Progenitor cell of endocrine pancreas (in vitro differentiated cells): ENCODE measurements at places on chromosomes 2 and 18. TPM values are rescaled to one million over a fixed set of nuclear protein-coding genes. Genes with fewer than 3 reads are reported as not detected.

GRCh38 chr2:18047213-18047611 is 168.7 kb downstream of the KCNS3 start:
- DNase-seq: no peak
- no peak overlapping the region for H3K4me3 ChIP-seq
- peaks cover 2% of the 10 kb centered on the region for H3K27me3 ChIP-seq
- no peak overlapping the region for H3K27ac ChIP-seq

- no peak overlapping the region for H3K27ac ChIP-seq
- no peak overlapping the region for H3K4me3 ChIP-seq
- H3K4me1 ChIP-seq: peaks cover 3% of the 10 kb centered on the region
- DNase-seq: no peak
Observed at GRCh38 chr2:182069908-182070307, 84.3 kb downstream of the PPP1R1C start.

- no peak for DNase-seq
- H3K4me3 ChIP-seq: no peak overlapping the region
- H3K4me1 ChIP-seq: no peaks in the 10 kb centered on the region
- no peak overlapping the region for H3K27ac ChIP-seq
- H3K36me3 ChIP-seq: no peaks in the 10 kb centered on the region
Observed at GRCh38 chr18:59029663-59030429, 109.8 kb upstream of the SEC11C start.

DNA sequence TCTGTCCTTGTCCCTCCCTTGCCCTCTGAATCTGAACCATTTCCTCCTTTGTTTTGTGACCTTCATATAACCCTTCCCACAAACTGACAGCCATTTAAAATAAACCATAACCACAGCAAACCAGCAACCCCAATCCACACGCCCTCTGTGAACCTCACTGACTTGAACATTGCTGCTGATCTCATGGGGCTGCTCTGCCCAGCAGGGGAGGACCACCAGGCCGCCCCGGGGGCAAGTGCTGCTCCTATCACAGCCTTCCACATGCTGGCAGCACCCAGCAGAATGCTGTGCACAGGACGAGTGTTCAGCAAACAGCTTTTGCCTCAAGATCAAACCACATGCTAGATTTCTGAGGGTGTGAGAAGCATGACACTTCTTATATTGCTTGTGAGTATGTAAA is 73.9 kb upstream of the UXS1 start:
- H3K27ac ChIP-seq: no peak overlapping the region
- no peak overlapping the region for H3K4me3 ChIP-seq
- H3K27me3 ChIP-seq: no peaks in the 10 kb centered on the region
- no peaks in the 10 kb centered on the region for H3K36me3 ChIP-seq
- DNase-seq: no peak

DNA sequence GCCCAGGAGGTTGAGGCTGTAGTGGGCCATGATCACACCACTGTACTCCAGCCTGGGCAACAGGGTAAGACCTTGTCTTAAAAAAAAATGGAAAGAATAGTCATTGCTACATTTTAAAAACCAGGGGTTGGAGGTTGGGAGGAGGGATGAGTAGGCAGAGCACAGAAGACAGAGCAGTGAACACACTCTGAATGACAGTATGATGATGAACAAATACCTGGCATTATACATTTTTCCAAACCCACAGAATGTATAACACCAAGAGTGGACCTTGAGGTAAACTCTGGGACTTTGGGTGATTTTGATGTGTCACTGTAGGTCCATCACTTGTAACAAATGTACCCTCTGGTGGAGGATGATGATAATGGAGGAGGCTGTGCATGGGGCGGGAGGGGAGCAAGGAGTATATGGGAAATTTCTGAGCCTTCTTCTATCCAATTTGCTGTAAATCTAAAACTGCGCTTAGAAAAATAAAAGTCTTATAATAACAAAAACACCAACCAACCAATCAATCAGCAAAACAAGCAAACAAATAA is 111.4 kb upstream of the PGAP1 start:
- no peaks in the 10 kb centered on the region for H3K36me3 ChIP-seq
- no peaks in the 10 kb centered on the region for H3K27me3 ChIP-seq
- peaks cover 13% of the 10 kb centered on the region for H3K4me1 ChIP-seq
- H3K27ac ChIP-seq: no peak overlapping the region
- no peak overlapping the region for H3K4me3 ChIP-seq
- DNase-seq: no peak

DNA sequence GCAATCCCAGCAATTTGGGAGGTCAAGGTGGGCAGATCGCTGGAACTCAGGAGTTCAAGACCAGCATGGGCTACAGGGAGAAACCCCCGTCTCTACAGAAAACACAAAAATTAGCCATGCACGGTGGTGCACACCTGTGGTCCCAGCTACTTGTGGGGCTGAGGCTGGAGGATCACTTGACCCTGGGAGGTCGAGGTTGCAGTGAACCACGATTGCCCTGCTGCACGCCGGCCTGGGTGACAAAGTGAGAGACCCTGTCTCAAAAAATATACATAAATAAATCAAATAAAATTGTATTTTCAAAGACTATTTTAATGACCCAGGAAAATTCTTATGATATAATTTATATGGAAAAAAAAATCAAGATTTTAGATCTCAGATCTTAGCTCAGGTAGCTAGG is 191.5 kb downstream of the ZFP36L2 start:
- H3K27me3 ChIP-seq: peaks cover 2% of the 10 kb centered on the region
- no peak overlapping the region for H3K27ac ChIP-seq

DNA sequence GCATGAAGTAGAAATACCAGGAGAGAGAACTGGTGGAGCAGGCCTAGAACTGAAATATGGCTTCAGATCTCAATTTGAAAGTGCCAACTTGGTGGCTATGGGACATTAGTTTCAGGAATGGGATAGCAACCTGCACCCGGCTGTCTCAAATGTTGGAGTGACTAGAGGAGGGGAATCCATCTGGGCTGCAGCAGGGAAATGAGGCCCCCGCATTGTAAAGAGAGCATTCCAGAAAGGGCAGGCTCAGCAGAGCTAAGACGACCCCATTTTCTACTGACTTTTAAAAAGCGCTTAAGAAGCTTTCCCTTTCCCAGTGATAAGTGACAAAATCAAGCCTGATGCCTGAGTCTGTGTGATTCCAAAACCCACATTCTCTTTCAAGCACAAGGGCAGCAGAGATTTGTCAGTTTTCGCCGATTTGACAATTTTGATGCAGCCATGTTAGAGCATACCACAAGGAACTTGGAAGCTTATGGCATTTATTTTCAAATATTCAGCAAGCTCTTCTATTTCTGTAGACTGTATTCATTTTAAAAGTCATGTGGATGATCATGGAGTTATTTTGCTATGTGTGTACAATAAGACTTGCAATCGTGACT is 119.8 kb upstream of the ARHGAP28 start:
- peaks cover 1% of the 10 kb centered on the region for H3K36me3 ChIP-seq
- H3K4me1 ChIP-seq: peaks cover 24% of the 10 kb centered on the region
- H3K4me3 ChIP-seq: no peak overlapping the region
- no peak overlapping the region for H3K27ac ChIP-seq
- no peak for DNase-seq

DNA sequence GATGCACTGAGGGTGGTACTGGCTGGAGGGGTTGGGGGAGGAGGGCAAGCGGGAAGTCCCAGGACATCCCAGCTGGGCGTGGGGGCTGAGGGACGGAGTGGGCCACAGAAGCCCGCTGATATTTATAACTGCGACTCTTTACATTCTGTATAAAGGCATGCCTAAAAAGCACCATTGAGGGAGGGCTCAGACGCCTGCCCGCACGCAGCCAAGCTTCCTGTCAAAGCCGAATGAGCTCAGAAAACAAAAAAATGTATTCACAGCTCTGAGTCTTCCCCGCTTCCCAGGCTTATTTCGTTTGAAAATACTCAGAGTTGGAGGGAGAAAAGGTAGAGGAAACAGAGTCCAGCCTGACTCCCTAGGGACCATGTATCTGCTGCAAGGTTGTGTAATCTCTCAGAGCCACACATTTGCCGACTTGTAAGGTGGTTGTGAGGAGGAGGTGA is 170.1 kb upstream of the HAAO start:
- no peaks in the 10 kb centered on the region for H3K27me3 ChIP-seq
- H3K4me1 ChIP-seq: peaks cover 39% of the 10 kb centered on the region
- no peak overlapping the region for H3K27ac ChIP-seq
- no peaks in the 10 kb centered on the region for H3K36me3 ChIP-seq
- H3K4me3 ChIP-seq: no peak overlapping the region

DNA sequence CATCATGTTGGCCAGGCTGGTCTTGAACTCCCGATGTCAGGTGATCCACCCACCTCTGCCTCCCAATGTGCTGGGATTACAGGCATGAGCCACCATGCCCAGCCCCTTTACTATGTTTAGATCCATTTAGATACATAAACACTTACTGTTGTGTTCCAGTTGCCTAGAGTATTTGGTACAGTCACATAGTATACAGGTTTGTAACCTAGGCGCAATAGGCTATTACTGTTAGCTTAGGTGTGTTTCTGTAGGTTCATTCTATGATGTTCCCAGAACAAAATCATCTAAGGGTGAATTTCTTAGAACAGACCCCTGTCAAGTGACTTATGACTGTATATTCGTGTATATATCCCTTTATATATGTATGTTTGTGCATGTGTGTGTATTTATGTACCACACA is 61.8 kb downstream of the MYCN start:
- no peaks in the 10 kb centered on the region for H3K4me1 ChIP-seq
- no peaks in the 10 kb centered on the region for H3K36me3 ChIP-seq
- H3K27me3 ChIP-seq: peaks cover 18% of the 10 kb centered on the region

DNA sequence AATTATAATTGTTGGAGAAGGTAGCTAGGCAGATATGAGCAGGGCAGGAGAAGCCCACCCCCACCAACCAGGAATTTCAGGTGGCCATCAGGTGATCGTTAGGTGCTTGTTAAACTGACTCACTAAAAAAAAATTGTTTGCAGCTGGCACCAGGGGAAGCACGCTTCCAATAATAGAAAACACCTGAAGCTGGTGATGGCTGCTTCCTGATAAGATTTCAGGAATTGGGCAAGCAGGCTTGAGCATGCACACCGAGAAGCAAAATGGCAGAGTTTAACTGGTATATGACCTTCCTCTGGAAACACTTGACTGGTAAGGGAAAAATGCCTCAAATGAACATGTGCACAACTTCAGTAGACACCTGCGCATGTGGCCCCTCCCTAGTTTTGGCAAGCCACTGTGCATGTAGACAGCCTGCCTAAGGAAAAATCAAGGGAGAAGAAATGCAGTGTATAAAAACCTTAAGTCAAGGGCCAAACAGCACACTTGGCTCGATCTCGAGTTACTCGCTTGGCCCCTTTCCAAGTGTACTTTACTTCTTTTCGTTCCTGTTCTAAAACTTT is 292.8 kb downstream of the CCDC85A start:
- no peaks in the 10 kb centered on the region for H3K27me3 ChIP-seq
- DNase-seq: no peak
- H3K4me3 ChIP-seq: no peak overlapping the region
- no peaks in the 10 kb centered on the region for H3K36me3 ChIP-seq
- H3K27ac ChIP-seq: peak overlapping the region; percentile 54
- H3K4me1 ChIP-seq: peaks cover 6% of the 10 kb centered on the region

- H3K27me3 ChIP-seq: no peaks in the 10 kb centered on the region
- H3K4me3 ChIP-seq: no peak overlapping the region
- no peak overlapping the region for H3K27ac ChIP-seq
- H3K36me3 ChIP-seq: no peaks in the 10 kb centered on the region
- no peaks in the 10 kb centered on the region for H3K4me1 ChIP-seq
Observed at GRCh38 chr2:159109517-159109916, 141.1 kb downstream of the TANC1 start.

- H3K27me3 ChIP-seq: no peaks in the 10 kb centered on the region
- H3K4me1 ChIP-seq: peaks cover 15% of the 10 kb centered on the region
- peaks cover 4% of the 10 kb centered on the region for H3K36me3 ChIP-seq
- no peak for DNase-seq
Observed at GRCh38 chr18:57585855-57586250, 649 bp downstream of the FECH start.

GRCh38 chr2:119683074-119683712 is 4.2 kb downstream of the TMEM177 start:
- no peak for DNase-seq
- H3K36me3 ChIP-seq: peaks cover 5% of the 10 kb centered on the region
- no peaks in the 10 kb centered on the region for H3K27me3 ChIP-seq
- peaks cover 10% of the 10 kb centered on the region for H3K4me1 ChIP-seq
- no peak overlapping the region for H3K27ac ChIP-seq

DNA sequence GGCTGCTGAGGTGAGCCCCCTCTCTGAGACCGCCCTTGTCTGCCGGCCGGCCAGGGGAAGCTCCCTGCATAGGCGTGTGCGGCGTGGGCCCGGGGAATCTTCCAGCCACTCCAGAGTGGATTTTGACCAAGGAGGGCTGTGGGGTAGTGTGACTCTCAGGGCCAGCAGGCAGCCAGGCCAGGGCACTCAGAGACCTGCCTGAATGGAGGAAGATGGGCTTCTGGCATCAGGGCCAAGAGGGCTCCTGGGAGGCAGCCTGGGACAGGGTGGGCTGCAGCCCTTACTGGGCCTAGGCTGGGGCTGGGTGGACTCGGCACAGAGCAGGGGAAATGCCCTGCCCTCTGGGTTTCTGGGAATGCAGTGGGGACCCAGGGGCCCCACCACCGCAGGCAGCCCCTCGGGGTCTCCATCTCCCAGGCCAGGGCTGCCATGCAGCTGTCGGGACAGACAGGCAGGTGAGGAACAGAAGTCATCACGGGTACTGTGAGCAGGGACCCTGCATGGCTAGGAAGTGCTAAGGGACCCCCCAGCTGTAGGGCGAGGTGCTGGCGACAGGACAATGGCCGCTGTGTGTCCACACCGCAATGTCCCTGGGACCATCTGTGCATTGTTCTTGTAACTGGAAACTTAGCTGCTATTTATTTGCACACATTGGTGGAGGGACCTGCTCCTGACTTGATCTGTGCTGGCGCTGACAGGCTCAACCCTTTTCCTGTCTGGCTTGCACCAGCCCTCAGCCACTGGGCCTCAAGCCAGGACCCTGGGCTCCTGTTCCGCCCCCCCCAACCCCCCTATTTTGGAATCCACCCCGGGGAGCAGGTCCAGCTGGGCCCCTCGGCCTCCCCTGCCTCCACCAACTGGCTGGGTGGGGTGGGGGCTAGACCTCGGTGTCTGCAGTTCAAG is 4.1 kb downstream of the PDCD1 start:
- DNase-seq: no peak
- H3K4me3 ChIP-seq: no peak overlapping the region
- H3K27ac ChIP-seq: no peak overlapping the region

- no peak for DNase-seq
- H3K27ac ChIP-seq: no peak overlapping the region
- peaks cover 6% of the 10 kb centered on the region for H3K27me3 ChIP-seq
- H3K4me3 ChIP-seq: no peak overlapping the region
Observed at GRCh38 chr2:55156326-55156725, 75.8 kb downstream of the CLHC1 start.

GRCh38 chr2:26556309-26557243 is 78.7 kb upstream of the OTOF start:
- no peak for DNase-seq
- no peak overlapping the region for H3K27ac ChIP-seq
- peaks cover 34% of the 10 kb centered on the region for H3K27me3 ChIP-seq
- no peak overlapping the region for H3K4me3 ChIP-seq
- H3K36me3 ChIP-seq: no peaks in the 10 kb centered on the region

GRCh38 chr2:106892048-106892447 is 6.1 kb upstream of the ST6GAL2 start:
- no peak overlapping the region for H3K4me3 ChIP-seq
- H3K27me3 ChIP-seq: peaks cover 25% of the 10 kb centered on the region
- no peak for DNase-seq
- no peaks in the 10 kb centered on the region for H3K36me3 ChIP-seq
- no peak overlapping the region for H3K27ac ChIP-seq
- H3K4me1 ChIP-seq: peaks cover 2% of the 10 kb centered on the region

RAB27B gene
- 13.4 and 15.4 TPM in 2 replicates for total RNA-seq

BOLL gene
- 0.22 and 0.51 TPM in 2 replicates for total RNA-seq

LYPD1 gene
- total RNA-seq: 7.1 and 13.8 TPM in 2 replicates

FOXD4L1 gene
- total RNA-seq: 0.20 and 0.48 TPM in 2 replicates

OR6B2 gene
- not detected in 2 replicates for total RNA-seq

CABYR gene
- total RNA-seq: 8.0 and 10.5 TPM in 2 replicates

MAL gene
- total RNA-seq: not detected in 2 replicates

ASXL3 gene
- 18.0 and 23.0 TPM in 2 replicates for total RNA-seq

HEATR5B gene
- total RNA-seq: 22.0 and 22.2 TPM in 2 replicates

AQP12B gene
- total RNA-seq: not detected in 2 replicates

KHK gene
- total RNA-seq: 4.4 and 5.2 TPM in 2 replicates
